ENCODE measurements at places on chromosomes 1 and 21.
A peak's percentile ranks its signal among the peaks of the same experiment; 100 is the strongest.

DNA sequence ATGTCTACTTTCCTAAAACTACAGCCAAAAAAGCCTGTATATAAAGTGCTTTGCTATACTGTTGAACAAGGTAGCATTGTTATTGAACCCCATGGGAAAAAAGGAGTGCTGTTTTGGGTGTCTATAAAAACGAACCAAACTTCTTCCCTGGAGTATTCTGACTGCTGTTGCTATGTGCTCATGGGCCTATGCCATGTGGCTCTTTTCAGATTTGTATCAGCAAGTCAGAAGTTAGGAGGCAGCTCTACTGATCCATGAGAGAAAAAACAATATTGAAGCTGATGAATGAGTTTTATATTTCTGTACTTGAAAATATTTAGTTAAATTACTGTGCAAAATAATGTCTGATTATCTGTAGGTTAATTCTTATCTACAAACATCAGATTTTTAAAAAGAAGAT is 66.5 kb downstream of the ADGRL2 start:
- no peak for DNase-seq

- no peak for DNase-seq
Measured at GRCh38 chr1:114554577-114554976, 26.8 kb downstream of the BCAS2 start.

GRCh38 chr21:42423197-42423675 is 19.5 kb downstream of the UBASH3A start:
- no peak for DNase-seq

GRCh38 chr1:202144402-202145067 is at the start of gene ARL8A:
ARL8A (minus strand) TSS chr1:202144737; CDS start chr1:202144572, 165 bp downstream.
- peak; percentile 95 for DNase-seq

DNA sequence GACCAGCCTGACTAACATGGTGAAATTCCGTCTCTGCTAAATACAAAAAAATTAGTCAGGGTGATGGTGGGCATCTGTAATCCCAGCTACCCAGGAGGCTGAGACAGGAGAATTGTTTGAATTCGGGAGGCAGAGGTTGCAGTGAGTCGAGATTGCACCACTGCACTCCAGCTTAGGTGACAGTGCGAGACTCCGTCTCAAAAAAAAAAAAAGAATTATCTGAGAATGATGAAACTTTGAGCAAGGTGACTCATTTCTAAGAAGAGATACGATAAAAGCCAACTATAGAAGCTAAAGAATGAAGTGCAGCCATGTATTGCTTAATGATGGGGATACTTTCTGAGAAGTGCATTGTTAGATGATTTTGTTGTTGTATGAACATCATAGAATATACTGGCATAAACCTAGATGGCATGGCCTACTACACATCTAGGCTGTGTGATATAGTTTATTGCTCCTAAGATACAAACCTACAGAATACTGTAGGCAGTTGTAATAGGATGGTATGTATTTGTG is 64.7 kb downstream of the SNRPE start:
- no peak for DNase-seq

DNA sequence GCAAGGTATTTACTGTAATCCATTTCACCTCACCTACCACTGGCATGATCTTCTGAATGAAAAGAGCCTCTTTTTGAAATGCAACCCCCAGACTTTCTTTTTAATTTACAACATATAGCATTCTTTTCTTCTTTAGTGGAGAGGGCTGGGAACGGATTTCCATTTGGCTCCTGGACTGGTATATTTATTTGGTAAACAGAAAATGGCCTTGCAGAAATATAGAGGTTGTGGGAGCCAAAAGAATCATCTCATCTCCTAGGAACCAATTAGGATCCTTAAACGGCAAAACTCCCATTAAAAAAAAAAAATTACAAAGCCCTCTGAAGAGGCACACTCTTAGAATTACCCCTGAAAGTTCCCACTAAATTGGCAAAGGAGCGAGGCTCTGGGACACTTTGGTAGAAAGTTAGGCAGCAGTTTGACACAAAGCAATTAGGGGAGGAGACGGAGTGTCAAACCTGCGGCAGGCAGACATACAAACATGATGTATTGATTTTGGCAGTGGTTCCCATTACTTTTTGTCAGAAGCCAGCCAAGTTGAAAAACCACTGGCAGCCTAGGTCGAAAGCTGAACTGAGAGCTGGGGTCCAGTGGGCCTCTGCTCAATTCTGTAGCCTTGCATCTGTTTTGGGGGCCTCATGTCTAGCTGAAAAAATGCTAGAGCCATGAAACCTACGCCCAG is 135.1 kb upstream of the MAGI3 start:
- DNase-seq = no peak

DNA sequence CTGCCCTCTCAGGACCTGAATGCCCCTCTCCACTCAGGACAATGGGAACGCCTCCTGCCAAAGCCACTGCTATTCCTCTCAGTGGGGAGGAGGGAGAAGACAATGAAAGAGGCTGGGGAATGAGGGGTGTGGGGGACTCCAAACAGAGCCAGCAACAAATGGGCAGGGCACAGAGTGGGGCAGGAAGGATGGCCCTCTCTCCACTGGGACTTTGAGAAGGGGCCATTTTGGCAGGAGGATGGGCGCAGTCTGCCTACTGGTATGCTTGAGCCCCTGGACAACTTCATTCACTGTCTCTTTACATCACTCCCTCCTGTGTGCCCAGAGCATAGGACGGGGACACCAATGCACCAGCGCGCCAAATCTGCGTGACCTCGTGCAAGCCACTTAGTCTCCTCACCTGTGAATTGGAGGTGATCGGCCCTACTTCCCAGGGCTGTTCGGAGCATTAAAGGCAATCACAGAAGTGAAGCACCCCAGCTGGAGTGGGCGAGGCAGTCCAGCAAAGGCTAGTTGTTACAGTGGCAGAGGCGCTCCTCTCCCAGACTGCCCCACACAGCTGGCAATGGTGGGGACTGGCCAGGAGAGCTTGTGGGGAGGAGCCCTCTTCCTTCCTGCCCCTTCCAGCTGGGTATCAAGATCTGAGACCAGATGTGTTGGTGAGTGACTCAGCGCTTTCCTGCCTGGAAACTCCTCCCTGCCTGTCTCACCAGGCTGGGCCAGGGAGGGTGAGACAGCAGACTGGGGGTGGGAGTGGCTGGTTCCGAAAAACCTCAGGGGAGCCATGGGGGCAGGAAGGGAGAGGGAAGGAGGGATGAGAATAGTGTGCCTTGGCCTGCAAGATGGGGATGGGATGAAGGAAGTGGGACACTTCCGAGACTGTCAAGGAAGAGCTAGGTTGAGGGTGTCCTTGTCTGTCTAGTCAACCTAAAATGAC is 22.4 kb upstream of the SYNC start:
- DNase-seq = no peak

- no peak for DNase-seq
Measured at GRCh38 chr1:1084372-1085170, 10.5 kb upstream of the RNF223 start.

DNA sequence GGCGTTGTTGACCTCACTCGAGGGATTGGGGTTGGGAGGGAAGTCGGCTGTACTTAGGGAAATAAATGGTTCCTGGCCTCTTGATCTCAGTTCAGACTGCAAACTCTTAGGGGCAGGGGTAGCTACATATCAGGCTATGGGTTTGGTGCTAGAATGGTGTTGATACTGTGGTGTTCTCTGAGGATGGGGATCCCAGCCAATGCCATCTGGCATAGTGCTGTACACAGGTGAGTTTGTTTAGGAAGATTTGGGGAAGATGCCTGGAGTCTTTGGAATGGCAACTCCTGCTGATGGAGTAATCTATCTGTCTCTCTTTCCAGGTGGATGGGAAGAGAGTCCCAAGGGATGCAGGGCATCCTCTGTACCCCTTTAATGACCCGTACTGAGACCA is 14.3 kb upstream of the NASP start:
- DNase-seq = no peak

GRCh38 chr1:23864801-23865542 is 3.1 kb downstream of the FUCA1 start:
- no peak for DNase-seq

DNA sequence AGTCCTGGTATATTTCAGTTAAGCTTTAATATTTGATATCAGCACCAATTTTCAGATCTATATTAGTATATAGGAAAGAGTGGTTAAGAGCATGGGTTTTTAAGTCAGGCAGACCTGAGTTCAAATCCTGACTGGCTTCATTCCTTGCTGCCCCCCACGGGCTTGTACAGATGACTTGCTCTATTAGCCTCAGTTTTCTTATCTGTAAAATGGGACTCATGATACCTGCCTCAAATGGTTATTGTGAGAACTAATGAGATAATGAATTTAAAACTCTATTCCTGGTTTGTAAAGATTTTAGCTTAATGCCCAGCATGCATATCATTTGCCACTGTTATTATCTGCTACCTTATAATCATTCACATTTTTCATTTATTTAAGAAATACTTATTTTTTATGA is 264.5 kb downstream of the RPS6KC1 start:
- DNase-seq = no peak

- no peak for DNase-seq
Measured at GRCh38 chr1:189803364-189803763, 674.3 kb downstream of the BRINP3 start.

GRCh38 chr1:66305927-66306326 is 228.0 kb upstream of the SGIP1 start:
- DNase-seq = no peak

- no peak for DNase-seq
Measured at GRCh38 chr1:23682946-23683345, 8.7 kb upstream of the RPL11 start.

- DNase-seq = no peak
Measured at GRCh38 chr1:225700889-225701465, 48.1 kb upstream of the ENAH start.

DNA sequence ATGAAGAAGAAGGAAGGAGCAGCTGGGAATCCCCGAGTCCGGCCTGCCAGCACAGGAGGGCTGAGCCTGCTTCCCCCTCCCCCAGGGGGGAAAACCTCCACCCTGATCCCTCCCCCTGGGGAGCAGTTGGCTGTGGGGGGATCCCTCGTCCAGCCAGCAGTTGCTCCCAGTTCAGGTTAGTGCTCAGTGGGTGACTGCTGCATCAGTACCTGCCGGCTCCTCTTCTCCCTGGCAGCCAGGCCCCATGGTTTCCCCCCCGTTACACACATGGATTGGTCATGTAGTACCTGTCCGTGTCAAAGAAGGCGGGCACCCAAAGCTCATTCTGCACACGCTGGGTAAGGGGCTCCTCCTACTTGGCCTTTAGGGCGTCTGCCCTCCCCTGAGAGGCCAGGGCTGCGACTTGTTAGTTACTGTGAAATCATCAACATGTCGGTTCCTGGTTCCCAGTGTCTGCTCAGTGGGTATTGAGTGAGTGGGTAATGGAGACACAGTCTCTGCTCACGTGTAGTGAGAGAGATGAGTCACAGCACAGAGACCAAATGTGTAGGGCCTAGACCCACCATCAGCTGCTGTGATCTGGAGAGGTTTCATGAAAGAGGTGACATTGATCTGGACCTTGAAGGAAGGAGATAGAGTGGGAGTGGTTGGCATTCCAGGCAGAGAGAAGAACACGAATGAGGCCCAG is 11.5 kb downstream of the NECAP2 start:
- DNase-seq = no peak

DNA sequence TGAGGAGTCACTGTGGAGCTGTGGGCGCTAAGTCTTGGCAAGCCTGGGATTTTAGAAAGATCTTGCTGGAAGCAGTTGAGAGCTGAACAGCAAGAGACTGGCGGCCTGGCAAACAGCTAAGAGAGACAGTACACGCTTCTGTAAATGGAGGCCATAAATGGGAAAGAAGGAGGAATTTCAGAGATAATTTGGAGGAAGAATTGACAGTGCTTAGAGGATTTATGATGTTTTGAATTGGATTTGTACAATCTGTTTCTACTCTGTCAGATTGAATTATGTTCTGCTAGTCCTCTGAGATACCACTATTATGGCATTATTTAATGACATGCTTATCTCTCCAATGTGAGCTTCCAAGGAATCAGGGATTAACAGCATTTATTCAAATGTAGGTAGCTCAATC is 50.1 kb downstream of the ABCA4 start:
- no peak for DNase-seq

- no peak for DNase-seq
Measured at GRCh38 chr1:27563341-27563590, 40.7 kb downstream of the AHDC1 start.

- DNase-seq = no peak
Measured at GRCh38 chr1:4506591-4506990, 147.8 kb upstream of the AJAP1 start.

- no peak for DNase-seq
Measured at GRCh38 chr1:50103615-50104081, 5.1 kb upstream of the ELAVL4 start.
